ENCODE measurements at places on chromosomes 2 and 18. TPM values are rescaled to one million over a fixed set of nuclear protein-coding genes. Genes with fewer than 3 reads are reported as not detected.

Gene FER1L5
- 0.51 TPM for total RNA-seq

Gene RASGRP3
- 0.50 TPM for total RNA-seq

Gene CHST9
- not detected for total RNA-seq

Gene SAG
- total RNA-seq = not detected

Gene IL37
- not detected for total RNA-seq

Gene CCNYL1
- 5.4 TPM for total RNA-seq

Gene CD207
- not detected for total RNA-seq

Gene TSHZ1
- 4.3 TPM for total RNA-seq

Gene VWC2L
- not detected for total RNA-seq

Gene CNDP1
- not detected for total RNA-seq

Gene MC4R
- total RNA-seq = not detected

Gene DDX1
- 54.3 TPM for total RNA-seq
